NCI-H1694 (cell line): ENCODE measurements at places on chromosomes 2 and 18.

DNA sequence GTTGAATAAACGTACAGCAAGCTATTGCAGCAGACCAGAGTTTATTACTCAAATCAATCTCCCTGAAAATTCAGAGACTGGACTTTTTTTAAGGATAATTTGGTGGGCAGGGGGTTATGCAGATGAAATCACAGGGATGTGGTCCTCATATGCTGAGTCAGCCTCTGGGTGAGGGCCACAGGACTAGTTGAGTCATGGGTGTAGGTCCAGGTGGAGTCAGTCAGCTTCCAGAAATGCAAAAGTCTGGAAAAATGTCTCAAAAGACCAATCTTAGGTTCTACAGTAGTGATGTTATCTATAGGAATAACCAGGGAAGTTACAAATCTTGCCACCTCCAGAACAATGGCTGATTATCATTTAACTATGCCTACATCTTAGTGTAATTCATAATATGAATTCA is 51.1 kb downstream of the ARHGEF33 start:
- no peak for DNase-seq

GRCh38 chr18:44887227-44887631 is 206.5 kb downstream of the SETBP1 start:
- no peak for DNase-seq

DNA sequence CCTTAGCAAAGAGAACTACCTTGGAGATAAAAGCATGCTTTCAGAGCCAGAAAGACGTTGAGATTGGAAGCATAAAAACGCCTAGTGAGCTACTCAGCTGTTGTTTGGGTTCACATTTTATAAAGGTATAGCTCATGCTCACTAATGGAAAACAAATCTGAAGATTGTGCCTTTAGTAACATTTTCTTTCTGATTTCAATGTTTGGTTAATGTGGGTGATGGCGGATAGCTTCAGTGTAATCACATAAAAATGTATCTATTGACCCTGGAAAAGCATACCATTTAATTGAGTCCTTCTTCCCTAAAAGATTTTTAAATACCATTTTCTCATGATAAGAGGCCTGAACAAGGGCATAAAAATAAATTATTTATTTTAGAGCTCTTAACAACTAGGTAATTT is 73.4 kb downstream of the DTNA start:
- no peak for DNase-seq

DNA sequence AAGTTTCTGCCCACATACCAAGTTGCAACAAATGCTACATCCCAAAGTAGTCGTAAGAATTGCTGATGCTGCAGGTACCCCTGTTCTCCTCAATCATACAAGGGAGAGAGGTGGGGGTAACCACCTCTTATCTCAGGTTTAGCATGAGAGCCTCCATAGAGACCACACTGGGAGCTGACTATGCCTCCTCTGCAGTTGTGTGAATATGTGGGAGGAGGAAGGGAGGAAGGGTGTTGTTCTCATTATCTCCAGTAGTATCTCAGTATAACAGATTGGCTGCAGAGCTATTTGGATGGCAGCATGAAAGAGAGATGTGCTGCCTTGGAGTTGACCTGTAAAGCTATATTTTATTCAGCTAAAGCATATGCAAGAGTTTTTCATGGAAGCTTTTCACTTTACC is 690.7 kb downstream of the KCNJ3 start:
- DNase-seq: no peak

DNA sequence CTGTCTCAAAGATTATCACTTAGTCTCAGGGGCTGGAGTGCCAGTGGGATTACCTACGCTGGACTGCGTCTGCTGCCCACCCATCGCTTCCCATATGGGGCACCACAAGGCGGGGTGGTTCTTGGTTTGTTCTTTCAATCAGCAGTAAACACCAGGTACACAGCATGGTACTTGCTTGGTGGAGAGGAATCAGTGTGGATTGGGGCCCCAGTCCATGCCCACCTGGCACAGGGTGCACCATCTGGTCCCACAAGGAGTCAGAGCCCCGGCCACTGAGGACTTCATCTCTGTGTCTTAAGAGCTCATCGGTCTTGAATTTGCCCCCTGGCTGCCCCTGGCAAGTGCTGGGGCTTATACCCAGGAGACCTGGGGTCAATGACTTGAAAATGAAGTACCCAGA is 96.2 kb downstream of the GLI2 start:
- no peak for DNase-seq

- no peak for DNase-seq
These were observed 747.1 kb upstream of the FSHR start for GRCh38 chr2:49901202-49902065.

GRCh38 chr2:114688241-114688640 is 245.8 kb downstream of the DPP10 start:
- DNase-seq: no peak

GRCh38 chr18:64017870-64018269 is 48.0 kb downstream of the SERPINB8 start:
- DNase-seq: peak; percentile 31

DNA sequence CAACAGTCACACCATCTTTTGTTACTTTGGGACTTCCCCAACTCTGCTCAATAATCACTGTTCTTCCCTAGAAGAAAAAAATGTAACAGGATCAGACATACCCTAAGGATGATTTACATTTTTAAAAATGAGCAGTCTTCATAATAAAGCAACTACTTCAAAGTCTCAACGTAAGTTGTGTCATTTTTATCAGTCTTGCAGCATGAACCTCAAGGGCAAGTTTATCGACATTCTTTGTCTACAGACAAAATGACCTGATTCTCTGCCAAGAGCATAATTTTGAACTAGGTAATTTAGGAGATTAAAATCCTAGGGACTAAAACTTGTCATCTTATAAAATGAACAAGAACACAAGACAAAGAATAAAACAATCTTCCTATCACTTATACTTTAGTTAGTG is 2.3 kb downstream of the HSPD1 start:
- DNase-seq: no peak

DNA sequence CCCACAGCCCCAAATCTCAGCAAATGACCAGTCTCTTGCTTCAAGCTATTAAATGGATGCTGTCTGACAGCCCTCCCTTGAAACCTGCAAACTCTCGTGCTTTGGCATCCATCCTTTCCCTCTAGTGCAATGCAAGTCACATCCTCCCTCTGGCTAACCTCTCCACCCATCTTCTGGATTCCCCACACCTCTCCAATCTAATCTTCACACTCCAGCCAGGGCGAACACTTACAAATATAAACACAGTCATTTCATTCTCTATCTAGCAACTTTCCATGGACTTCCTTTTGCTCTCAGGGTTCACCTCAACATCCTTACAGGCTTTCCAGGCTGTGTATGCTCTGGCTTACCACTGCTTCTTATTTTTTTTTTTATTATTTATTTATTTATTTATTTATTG is 10.1 kb upstream of the NARS1 start:
- DNase-seq: no peak

- DNase-seq: no peak
These were observed 158.9 kb downstream of the VAPA start for GRCh38 chr18:10072671-10073175.

GRCh38 chr2:133675-134593 is 87.6 kb upstream of the FAM110C start:
- DNase-seq: no peak
